Stimulated activated CD8-positive, alpha-beta memory T cell treated with anti-CD3 and anti-CD28 coated beads, Interleukin-4, amount 100 ng/mL, for 1 hour (primary cell): ENCODE measurements at places on chromosomes 4 and X.

DNA sequence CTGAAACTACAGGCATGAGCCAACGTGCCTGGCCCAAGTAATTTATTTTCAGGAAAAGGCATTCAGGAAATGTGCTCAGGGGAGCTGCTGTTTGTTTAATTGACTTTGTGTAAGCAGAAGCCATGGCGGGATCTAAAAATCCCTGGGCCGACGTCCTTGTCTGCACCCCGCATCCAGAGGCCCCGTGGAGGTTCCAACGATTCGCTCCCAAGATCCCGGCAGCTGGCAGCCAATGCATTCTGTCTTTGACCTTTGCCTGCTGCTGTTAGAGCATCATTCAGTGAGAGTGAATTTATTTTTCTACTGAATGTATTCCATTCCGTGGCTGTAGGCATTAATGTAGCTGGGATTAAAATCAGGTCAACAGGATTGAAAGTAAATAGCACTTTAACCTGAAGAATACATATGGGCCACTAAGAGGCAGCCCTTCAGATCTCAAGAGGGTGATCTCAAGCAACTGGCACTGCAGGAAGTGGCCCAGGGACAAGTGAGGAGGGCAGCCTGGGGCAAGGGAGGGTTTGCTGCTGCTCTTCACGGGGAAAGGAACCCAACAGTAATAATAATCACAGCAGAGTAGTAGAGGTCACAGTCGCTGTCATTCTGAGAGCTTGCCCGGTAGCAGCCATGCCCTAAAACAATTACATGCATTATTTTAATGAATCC, 75.2 kb downstream of the PSAPL1 start:
- no peak for DNase-seq

DNA sequence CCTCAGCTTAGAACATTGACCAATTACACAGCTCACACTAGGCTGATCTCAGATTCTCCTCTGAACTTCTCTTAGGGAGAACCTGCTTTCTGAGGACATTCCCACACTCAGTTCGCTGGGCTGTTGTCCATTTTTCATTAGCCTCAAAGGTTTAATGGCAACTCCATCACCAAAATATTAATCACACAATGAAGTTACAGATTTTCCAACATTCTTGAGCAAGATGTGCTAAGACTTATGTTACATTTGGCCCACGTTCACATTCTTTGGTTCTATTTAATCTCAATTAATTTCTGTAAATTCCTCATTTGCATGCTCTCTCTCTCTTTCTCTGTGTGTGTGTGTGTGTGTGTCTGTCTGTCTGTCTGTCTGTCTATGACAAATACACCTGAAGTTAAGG, 82.3 kb upstream of the EDNRA start:
- no peak for DNase-seq

DNA sequence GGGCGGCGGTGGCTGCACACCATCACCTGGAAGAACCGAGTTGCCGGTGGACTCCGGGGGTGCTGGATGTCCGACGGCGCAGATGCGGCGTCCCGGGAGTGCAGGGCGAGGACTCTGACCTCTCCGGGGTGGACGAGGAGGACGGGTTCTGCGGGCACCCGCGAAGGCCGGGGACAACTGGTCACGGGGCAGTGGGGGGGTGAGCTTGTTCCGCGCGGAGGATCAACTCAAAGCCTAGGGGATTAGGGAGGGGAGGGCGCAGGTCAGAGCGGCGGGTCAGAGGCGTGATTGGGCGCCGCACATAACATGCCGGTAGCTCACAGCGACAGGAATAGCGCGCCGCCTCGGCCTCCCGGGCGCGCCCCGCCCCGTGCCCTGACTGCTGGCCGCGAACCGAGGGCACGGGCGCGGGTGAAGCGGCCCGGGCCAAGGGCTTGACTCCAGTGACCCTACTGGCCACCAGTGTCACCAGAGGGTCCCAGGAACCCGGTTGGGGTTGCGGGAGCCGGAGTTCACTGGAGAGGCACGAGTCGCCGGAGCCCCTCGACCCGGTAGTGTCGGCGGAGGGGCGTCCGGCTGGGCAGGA, at the start of gene KLHL34:
KLHL34 (minus strand) TSS at position 179 of the 586 bp plus-strand sequence. CDS start 542 bp downstream, outside the sequence.
- no peak for DNase-seq

GRCh38 chr4:52957220-52957686, 95.1 kb downstream of the RASL11B start:
- DNase-seq, result no peak

- no peak for DNase-seq
These were observed 243.8 kb upstream of the LDB2 start for GRCh38 chr4:17142232-17142711.

DNA sequence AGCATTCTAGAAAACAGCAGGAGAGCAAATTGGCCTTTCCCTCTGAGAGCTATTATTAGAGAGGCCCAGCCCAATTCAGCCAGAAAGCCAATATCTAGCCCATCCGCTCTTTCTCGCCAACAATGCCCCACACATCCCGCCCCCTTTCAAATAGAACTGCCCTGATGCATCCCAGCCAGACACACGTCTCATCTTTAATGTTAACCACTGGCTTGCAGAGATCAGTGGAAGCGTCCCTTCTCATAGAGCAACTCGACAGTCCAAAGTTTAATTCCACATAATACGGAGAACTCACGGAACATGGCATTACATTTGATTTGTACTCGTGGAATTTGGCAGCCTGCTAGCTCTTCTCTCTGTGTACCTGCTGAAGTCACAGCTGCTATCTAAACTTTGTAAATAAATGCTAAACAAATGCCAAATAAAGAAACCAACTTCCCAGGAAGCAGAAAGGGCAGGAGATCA, 304.4 kb downstream of the DHX15 start:
- no peak for DNase-seq

GRCh38 chr4:105989485-105990242, 94.4 kb downstream of the NPNT start:
- DNase-seq, result no peak

DNA sequence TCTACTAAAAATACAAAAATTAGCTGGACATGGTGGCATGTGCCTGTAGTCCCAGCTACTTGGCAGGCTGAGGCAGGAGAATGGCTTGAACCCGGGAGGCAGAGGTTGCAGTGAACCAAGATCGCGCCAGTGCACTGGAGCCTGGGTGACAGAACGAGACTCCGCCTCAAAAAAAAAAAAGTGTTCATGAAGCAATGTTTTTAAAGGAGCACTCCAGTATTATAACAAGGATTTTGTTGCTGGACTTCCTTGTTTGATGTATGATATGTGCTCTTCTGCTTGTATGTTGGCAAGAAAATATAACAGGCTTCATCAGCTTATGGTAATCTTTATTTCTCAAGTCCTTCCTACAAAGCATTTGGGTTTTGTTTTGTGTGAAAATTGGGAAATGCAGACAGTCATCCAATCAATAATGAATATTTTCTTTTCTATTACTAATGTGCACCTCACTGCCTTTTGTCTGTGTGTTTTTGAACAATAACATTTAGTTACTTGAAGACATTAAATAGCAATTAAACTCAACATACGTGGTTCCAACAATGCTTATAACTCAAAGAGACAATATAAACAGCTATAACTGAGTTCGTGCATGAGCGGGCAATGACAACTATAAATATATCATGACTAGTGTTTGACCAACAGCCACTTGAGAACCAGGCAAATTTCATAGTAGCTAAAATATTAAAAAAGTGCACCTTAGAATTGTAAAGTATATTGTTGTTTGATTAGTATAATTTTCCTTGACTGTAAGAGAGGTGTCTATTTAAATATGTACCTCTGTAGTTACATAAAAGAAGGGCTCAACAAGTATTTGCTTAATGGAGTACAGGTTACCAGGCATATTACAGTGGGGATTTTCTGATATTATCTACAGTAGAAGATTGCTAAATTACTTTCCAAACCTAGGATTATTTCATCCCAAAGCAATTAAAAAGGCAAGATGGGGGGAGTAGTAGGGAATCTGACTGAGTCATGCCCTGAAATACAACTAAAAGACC, 210.7 kb downstream of the PPP3CA start:
- DNase-seq, result no peak

DNA sequence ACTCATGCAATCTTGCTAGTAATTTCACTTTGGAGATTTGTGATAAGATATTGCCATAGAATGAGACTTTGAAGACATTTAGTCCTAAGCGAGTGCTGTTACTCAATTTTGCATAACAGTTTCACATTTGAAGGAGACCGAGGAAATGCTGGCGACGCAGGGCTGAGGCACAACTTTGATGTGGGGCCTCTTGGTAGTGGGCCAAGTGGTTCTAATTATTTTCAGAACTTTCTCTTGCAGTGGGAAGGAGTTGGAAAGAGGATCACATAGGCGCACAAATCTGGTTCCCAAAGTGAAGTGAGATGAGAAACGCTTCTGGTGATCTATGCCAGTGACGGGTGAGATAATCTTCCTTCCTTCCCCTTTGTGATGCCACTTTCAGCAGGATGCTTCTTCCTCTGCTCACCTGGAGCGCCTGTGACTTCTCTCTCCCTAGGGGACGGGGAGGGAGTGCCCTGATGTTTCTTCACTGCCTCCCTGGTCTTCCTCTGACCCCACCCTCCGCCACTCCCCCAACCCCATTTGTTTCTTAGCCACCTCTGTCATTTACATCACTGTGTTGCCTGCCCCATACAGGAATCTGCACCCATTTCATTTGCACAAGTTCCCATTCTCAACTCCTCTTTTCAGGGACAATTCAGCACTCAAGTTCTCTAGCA, 138.9 kb upstream of the MID1 start:
- DNase-seq, result no peak

- DNase-seq, result no peak
These were observed 63.6 kb downstream of the SLC7A11 start for GRCh38 chr4:138178566-138178965.

GRCh38 chr4:101135371-101136010, 211.8 kb downstream of the PPP3CA start:
- no peak for DNase-seq

- DNase-seq, result no peak
These were observed 2.8 kb upstream of the LIN54 start for GRCh38 chr4:83013420-83013867.

DNA sequence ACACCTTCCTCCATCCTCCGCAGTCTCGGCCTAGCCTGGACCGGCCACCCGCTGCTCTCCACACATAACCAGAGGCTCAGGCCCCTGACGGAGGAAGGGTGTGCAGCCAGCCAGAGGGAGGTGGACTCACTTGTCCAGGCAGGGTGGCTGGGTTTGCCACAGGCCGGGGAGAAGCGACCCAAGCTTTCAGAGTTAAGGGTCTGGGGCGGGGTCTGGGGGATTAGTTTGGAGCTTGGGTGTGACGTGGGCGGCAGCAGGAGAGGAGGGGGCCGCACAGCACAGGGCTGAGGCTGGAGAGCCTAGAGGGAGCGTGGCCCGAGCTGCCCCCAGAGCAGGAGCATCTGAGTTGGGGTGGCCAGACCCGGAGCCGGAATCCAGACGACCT, 22.4 kb upstream of the CPLX1 start:
- no peak for DNase-seq

DNA sequence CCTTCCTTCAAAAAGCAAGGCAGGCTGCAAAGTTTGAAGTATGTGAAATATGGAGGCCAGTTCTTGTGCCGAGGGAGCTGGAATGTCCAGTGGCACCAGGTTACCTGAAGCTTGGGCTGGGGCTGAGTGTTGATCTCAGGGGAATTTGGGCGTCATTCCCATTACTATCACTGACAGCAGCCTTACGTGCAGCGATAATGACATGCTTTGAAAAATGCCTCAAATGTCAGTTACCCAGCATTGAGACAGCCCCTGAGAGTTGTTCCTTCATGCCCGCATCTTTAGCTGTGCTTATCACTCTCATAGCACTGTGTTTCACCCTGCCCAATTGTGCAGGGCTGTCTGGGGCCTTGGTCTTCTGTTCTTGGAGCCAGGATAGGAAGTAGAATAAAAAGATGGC, 27.4 kb downstream of the SLC16A2 start:
- DNase-seq, result no peak

GRCh38 chr4:184347251-184348239, 126.8 kb downstream of the IRF2 start:
- no peak for DNase-seq

DNA sequence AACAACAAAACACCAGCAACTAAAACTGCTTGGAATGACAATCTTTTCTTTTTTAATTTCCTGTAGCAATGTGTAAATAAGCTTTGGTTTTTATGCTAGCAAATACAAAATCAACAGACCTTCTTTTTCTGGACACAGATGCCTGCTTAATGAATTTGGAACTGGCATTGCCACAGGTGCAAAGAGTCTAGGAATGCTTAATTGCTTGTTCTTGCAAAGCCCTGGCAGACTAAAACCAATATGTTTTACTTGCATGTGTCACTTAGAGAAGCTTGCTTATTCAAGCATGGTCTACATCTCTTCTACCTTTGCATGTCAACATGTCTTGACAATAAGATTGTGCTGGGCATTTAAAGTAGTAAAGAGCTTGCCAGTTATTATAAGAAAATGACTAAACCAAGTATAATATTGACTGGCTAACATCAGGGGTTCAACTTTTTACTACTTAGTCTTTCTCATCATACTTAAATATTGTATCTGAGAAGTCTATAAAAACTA, 656.7 kb upstream of the NDST4 start:
- DNase-seq, result no peak

DNA sequence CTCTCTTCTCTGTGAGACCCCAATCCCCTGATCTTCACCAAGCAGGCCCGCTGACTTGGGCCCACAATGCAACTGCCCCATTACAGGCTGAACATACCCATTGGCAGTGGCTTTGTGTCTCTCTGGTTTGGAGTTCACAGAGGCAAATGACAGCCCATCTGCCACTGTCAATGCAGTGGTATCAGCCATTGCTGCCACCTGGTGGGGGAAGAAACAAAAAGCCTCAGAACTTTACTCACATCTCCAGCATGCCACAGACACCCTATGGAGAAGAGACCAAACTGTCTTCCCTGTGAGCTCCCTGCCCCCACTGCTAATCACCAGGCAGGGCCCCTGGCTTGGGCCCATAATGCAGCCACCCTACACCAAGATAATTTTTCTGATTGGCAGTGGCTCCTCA, 729.3 kb upstream of the ACTRT1 start:
- DNase-seq, result no peak

DNA sequence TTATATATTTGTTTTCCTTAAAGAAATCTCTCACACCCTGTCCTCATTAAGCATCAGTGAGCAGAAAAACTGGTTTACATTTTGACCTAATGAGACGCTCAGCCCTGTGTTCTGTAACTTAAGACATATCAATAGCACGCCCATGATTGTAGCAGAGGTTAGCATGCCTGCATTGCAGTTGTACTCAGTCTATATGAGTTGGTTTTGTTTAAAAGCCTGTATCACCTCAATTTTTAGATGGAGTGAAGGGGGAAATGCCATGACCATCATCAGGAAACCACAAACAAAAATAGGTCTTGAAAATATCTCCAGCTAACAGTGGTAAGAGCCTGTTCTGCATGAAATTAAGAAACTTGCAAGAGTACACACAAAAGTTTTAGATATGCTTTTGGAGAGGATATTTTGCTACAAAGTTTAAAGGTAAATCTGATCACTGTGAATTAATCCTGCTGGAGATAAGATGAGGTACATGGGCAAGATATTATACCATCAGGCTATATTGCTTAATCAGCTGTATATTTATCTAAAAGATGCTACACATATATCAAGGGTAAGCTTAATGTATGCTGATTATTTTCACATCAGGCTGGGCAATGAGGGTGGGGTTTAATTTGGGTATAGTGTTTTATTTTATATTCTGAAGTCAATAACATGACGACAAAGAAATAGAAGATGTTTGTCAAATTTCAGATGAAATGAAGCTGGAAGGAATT, 13.1 kb upstream of the COQ2 start:
- no peak for DNase-seq

GRCh38 chrX:76148041-76148665, 24.7 kb upstream of the PBDC1 start:
- no peak for DNase-seq
